SW480 (cell line): ENCODE measurements at places on chromosomes 7 and 10.

DNA sequence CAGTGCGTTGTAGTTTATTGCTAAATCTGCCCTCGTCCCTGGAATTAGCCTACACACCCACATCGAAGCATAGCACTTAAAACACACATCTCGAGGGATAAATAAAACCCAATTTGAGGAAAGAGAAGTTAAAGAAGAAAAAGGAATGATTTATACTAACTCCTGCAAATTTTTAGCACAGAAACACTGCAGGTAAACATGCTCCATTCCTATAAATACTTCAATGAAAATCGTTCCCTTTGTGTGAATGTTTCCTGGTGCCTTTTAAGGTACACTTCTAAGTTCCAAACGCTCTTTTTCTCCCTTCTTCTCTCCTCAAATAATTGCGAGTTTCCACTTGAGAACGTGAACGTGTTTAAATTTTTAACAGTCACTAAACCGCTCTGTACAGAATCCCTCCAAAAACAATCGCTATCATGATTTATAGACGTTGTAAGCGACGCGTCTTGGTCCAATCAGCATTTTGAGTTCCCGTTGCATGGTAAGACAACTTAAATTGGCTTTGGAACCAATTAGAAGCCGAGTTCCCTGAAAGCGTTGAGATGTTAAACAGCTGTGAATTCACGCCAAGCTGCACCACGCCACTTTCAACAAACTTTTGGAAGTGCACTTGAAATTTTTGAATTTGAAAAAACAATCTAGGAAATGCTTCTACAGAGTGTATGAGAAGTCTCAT lies 12.5 kb upstream of the EBLN1 start:
- DNase-seq, result peak; percentile 51

- DNase-seq, result no peak
Observed at GRCh38 chr10:110203500-110204455, 3.6 kb upstream of the MXI1 start.

DNA sequence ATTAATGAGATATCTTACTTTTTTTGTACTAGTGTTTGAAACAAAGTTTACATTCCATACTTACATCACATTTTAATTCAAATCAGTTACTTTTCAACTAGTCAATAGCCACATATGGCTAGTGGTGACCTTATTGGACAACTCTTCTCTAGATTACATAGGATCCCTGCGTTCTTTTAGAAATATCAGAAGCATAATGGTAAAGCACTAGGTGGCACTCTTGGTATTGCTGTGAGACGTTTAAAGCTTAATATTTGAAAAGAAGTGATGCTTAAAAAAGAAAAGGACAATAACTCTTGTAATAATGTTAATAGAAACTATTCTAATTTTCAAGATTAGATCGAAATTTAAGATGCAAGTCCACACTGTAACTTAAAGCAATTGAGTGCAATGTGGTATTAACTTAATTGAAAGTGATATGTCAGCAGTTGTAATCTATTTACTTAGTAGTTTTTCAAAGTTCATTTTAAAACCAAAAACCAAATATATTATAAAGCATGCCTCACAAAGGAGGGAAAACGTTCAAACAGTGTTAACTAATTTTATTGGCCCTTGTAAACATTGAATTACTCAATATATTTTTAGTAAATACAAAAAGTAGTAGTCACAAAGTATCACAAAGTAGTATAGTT lies 339.1 kb downstream of the ATRNL1 start:
- DNase-seq, result peak; percentile 38

DNA sequence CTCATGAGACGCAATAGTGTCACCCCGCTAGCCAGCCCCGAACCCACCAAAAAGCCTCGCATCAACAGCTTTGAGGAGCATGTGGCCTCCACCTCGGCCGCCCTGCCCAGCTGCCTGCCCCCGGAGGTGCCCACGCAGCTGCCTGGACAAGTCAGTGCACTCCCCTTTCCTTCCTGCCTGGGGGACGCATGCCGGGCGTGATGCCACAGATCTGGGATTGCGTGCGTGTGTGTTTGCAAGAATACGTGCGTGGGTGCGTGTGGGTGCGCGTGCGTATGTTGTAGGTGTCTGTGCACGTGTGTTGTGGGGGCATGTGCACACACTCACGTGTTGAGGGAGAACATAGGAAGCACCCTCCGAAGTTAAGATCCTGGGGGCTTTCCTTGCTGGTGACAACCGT lies 23.5 kb downstream of the PFKFB3 start:
- DNase-seq, result no peak

DNA sequence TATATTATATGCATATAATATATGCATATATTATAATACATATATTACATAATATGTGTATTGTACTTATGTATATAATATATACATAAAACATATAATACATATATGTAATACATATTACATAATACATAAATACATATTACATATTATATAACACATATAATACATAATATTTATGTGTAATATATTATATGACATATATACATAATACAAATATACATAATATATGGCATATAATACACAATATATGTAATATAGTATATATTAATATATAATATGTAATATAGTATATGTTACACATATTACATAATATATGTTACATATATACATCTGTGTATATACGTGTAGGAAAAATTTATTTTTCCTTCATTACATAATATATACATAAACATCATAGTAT lies 63.4 kb downstream of the SGMS1 start:
- no peak for DNase-seq

DNA sequence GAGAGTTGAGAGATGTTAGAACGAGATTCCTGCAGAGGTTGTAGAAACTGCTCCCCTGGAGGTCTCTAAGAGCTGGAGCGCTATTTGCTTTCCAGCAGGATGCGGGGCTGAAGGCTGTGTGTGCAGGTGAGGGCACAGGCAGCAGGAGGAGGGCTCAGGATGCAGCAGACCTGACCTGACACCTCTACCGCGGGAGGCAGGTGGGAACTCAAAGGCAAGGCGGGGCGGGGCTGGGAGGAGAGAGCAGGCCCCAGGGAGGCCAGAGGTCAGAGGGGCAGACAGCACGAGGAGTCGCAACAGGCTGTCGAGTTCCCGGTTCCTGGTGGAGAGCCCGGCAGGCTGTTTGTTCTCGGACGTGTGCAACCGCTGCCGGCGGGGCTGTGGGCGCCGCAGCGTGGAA lies 7.9 kb upstream of the CRTAC1 start:
- DNase-seq, result no peak

DNA sequence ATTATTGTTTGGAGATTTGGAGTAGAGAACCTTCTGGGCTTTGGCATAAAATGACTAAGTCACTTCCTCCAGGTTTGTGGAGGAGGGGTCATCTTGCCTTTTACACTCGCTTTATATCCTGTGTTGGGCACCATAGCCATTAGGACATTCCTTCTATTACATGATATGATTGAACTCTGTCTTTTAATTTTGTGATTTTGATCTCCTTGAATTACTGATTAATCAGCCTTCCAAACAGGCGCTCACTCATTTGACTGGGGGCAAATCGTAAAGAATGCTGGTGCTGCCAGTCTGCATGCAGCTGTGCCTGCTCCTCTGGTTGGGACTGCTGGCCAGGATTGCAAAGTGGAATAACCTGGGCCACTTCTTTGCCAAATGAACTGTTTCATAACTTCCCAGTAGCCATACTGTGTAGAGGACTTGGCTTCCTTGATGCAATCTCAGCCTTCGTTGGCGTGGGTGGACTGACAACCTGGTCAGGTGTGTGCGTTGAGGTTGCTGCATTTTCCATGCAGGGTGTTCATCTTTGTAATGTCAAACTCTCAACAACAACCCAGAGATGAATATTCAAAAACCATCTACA lies 65.9 kb upstream of the RAB11FIP2 start:
- no peak for DNase-seq

DNA sequence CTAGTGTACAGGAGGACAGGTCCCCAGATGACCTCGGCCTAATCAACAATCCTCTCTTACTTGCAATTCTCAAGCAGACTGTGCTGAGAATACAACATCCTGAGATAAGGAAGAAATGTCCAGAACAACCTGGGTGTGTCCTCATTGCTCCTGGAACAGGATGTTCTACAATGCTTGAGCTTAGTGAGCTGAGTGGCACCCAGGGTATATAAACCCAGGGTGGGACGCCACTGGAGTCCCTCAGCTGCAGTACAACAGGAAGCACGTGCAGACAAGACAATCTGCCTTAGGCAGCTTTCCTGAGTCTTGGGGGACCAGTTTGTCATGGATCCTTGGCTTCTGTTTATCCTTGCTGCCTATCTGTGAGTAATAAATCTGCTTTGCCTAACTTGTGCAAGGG lies 27.7 kb upstream of the SLC25A13 start:
- DNase-seq, result no peak

GRCh38 chr10:126243306-126243705 lies 145.0 kb downstream of the ADAM12 start:
- DNase-seq, result no peak

- peak; percentile 35 for DNase-seq
Observed at GRCh38 chr7:29567174-29567573, 3.5 kb downstream of the PRR15 start.

DNA sequence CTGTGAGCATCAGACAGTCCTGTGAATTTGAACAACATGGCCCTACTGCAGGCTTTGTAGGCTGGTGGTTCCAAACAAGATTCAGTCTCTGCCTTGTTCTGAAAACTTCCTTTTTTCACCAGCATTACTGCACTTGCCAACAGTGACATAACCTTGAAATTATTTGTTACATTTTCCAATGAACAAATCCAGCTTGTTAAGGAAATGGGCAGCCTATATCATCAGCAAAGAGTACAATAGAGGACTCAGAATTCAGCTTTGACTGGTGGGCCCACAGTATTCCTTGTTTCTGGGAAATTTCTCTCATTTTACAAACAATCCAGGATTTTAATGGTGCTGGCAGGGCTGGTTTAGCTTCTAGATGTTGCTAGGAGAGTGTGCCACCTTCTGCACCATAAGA lies 703.7 kb upstream of the FZD8 start:
- DNase-seq, result no peak

GRCh38 chr10:72567421-72567820 lies 58.5 kb downstream of the MICU1 start:
- peak; percentile 11 for DNase-seq

DNA sequence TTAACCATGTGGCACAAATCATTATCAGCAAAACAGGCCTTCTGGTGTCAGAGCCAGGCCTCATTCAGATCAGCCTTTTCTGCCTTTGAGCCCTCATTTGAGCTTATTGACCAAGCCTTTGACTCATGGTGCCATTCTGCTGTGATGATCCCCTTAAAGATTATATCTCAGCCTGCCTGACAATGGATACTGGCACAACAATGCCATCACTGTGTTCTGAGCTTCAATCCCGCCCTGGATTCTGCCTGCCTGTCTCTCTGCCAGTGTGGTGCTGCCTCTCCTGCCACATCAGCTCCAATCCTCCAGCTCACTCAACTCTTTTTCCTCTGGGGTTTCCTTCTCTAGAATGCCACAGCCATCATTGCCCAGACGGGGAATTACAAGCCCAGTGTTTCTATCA lies 52.6 kb downstream of the SRI start:
- DNase-seq, result no peak

- DNase-seq, result no peak
Observed at GRCh38 chr10:75008952-75009351, 102.5 kb upstream of the SAMD8 start.
